ENCODE measurements at places on chromosomes 6 and 20. TPM values are rescaled to one million over a fixed set of nuclear protein-coding genes. Genes with fewer than 3 reads are reported as not detected.

ANKRD66 gene
- not detected for total RNA-seq

ADGRF5 gene
- not detected for total RNA-seq

PI3 gene
- total RNA-seq: not detected

- DNase-seq: peak; percentile 63
These were observed 698.2 kb downstream of the DOK5 start for GRCh38 chr20:55173601-55174000.

- DNase-seq: peak; percentile 11
These were observed 97.3 kb downstream of the NRSN1 start for GRCh38 chr6:24223115-24223919.

DNA sequence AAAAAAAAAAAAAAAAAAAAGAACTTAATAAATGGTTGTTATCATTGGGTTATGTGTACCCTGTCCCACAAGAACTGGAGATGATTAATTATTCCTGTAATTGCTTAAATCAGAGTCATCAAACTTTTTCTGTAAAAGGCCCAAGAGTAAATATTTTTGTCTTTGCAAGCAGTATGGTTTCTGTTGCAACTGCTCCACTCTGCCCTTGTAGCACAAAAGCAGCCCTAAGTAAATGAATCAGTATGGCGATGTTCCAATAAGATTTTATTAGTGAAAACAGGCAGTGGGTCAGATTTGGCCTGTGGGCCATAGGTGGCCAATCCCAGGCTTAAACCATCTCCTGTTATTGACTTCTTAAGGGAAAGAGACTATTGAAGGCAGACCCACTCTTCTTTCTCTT is 252.7 kb downstream of the TSHZ2 start:
- peak; percentile 86 for DNase-seq
